T-helper 1 cell (primary cell): ENCODE measurements at places on chromosomes 4 and X.

DNA sequence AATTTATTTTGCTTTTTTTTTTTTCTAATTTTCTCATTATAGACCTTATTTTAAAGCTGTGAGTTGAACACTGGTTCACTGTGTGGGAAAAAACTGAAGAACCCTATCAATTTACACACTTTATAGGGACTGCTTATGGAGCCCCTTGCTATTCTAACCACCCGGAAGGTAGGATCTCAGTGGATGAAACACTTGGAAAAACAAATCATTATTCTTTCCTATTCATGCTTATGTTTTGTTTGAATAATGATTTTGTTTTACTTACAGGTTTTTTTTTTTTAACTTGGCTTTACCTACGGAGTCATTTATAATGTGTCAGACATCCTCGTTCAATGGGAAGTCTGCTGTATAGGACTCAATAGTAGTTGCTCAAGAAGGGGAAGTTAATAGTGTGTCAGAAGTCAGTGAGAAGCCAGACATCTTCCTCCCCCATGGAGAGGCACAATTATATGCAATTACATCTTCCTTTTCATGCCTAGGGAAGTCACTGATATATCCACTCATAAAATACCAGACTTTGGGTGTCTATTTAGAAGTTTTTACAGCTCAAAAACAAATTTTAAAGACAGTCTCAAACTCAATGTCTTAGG lies 113.2 kb downstream of the ARSF start:
- DNase-seq: no peak

- DNase-seq: no peak
Observed at GRCh38 chr4:156999175-156999517, 27.5 kb upstream of the PDGFC start.

DNA sequence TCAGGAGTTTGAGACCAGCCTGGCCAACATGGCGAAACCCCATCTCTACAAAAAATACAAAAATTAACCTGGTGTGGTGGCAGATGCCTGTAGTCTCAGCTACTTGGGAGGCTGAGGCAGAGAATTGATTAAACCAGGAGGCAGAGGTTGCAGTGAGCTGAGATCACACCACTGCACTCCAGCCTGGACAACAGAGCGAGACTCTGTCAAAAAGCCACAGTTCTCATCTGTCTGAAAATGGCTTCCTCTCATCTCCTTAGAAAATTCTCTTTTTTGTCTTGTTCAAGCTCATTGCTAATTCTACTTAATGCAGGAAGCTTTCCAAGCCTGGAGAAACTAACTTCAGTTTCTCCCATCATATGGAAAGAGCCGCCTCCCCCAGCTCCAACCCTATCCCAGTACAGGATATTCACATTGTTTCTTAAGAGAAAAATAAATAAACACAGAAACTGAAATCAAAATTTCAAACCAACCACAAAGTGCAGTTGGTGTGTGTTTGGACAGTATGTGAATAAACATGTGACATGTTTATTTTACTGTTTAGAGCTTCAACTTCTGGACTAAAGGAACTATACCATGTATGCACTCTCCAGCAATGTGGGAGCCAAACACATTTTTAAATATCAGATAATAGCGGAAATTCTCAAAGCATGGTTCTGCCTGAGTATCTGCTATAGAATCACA lies 55.0 kb upstream of the GAB1 start:
- DNase-seq: no peak

DNA sequence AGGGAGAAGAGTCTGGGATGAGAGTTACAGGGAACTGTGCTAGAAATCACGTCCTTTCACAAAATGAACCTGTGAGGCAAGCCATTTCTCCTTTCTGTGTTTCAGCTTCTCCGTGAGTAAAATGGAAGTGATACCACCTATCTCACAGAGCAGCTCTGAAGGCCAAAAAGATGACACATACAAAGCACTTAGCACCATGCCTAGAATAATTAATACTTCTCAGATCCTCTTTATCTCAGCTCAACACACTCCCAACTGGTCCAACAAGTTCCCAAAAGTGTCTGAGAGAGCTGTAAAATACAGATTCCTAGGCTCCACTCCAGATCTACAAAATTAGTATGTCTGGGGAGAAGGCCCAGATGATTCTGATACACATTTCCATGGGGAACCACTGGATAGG lies 38.3 kb downstream of the LHFPL1 start:
- DNase-seq: no peak

GRCh38 chr4:95560774-95561173 lies 12.0 kb upstream of the UNC5C start:
- no peak for DNase-seq

DNA sequence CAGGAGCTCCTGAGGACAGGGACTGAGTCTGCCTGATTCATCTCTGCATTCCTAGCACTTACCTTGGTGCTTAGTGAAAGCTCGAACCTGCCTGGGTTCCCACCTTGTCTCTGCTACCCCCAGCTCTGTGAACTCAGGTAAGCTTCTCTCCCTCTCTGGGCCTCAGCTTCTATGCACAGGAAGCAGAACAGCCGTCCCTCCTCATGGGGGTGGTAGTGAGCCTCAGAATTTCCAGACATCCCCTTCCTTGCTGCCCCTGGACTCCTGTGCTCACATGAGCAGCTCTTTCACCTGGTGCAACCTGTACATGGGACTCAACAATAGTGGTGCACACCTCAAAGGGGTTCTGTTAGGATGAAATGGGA lies 50.8 kb downstream of the HTRA3 start:
- no peak for DNase-seq

DNA sequence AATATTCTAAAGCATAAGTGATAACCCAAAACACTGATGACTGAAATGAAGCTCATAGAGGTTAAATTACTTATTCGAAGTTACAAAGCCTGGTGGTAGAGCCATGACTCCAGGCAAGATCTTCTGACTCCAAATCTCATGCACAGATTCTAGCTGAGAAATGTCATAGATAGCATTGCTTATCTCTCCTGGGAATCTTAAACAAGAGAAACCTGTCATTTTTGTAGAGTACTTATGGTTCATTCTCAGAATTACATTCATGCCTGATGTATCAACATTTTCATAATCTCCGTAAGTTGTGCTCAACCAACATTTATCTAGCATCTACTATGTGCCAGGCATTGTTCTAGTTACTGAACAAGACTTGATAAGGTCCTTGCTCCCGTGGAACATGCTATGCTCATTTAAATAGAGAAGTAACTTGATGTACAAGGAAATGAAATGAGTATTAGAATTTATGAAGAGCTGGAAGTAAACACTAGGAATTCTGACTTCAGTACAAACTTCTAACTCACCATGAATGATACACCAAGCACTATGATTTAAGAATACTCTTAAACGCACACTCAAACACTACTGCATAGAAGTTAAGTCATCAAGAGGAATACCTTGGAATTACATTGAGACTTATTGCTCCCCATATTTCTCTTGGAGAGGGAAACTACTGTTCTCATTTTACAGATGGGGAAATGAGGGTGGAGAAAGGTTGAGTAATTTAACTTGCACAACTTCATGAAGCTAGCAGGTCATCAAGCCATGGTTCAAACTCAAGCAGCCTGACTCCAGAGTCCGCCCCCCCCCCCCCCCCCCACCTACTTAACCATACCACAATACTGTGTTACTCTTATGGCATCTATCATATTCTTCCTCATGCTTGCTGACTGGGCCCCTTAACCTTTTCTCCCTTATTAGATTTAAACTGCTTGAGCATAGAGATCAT lies 45.4 kb downstream of the MBNL3 start:
- no peak for DNase-seq

- no peak for DNase-seq
Observed at GRCh38 chr4:185238750-185239149, 29.4 kb downstream of the SNX25 start.

DNA sequence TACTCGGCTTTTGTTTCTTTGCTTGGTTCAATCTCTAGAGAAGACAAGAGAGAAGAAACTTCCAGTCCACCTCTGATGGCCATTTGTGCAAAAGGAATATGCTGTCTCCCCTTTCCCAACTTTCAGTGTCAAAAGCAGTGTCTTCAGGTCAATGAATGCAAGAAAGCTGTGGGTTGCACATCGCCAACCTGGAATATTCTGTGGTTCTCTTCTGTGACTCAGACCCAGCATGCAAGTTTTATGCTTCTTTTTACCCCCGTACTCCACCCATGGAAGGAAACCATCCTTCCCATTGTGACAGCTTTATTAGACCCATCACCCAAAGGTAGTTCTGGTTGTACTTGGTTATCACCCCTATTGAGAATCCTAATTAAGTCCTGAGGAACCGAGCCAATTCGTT lies 135.6 kb upstream of the MBNL3 start:
- no peak for DNase-seq

GRCh38 chr4:11313157-11313943 lies 115.3 kb downstream of the HS3ST1 start:
- DNase-seq: no peak
